Fibroblast of pulmonary artery (primary cell): ENCODE measurements at places on chromosomes 5 and 9.
A peak's percentile ranks its signal among the peaks of the same experiment; 100 is the strongest.

- peak; percentile 94 for DNase-seq
Observed at GRCh38 chr9:77588271-77588937, 59.7 kb downstream of the GNA14 start.

- no peak for DNase-seq
Observed at GRCh38 chr9:110123341-110124095, 84.4 kb downstream of the C9orf152 start.

GRCh38 chr5:136901-137300, 44.9 kb downstream of the PLEKHG4B start:
- DNase-seq, result no peak

DNA sequence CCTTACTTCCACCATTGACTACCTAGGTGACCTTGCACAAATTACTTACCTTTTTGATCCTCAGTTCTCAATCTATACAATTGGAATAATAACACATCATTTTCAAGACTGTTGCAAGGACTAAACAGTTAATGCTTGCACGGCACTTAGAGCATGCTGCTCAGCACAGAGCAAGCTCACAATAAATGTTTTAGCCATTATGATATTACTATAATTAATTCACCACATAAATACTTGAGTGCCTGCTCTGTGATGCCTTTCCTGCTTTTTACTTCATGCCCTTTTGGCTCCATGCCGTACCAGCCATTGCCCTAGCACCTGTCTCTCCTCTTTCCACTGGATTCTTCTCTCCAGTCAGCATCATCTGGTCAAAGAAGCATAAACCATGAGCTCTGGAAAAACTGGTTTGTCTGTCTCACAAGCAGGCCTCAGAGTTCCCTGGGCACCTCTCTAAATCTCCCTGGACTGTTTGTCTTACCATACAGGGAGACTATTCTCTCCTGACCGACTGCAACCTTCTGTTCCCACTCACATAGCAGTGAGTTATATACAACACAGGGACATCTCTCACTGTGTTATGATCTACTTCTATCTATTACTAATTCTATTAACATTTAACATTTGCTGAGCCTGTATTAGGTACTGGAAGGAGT, 260.4 kb upstream of the ADRA1B start:
- no peak for DNase-seq

GRCh38 chr9:126062158-126062886, 264.3 kb upstream of the MVB12B start:
- DNase-seq, result no peak

- peak; percentile 31 for DNase-seq
Observed at GRCh38 chr5:143791848-143792731, 19.9 kb upstream of the HMHB1 start.

DNA sequence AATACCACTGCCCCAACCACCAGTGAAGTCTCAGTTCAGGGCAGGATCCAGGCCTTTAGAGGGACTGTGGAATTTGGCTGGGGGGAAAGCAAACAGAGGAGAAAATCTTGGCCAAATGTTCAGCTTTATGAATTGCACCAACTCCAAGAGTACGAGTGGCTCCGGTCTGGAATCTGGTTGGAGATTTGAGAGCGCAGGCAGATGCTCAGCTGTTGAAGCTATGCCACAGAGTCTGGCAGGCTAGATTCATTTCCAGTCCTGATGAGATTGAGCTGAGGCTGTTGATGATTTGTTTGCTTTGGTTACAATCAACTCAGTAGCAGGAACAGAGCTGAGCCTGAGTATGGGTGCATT, 9.1 kb upstream of the HSPB3 start:
- DNase-seq, result no peak

DNA sequence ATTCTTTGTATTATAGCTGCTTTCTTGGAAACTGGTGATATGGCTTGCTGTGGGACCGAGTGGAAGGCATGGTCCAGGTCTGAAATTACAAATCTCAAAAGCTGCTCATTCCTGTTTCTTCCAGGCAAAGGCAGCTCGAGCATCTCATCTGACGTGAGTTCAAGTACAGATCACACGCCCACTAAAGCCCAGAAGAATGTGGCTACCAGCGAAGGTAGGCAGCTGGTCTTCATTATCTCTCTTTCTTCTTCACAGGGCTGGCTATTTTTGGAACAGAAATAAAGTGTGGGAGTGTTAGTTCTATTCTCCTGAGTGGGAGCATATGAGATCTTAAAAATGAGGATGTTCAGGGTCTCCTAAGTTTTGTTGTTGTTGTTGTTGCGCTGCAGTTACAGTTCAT, 115.9 kb downstream of the FBXL7 start:
- no peak for DNase-seq

- no peak for DNase-seq
Observed at GRCh38 chr5:170254056-170254455, 21.3 kb downstream of the C5orf58 start.

- peak; percentile 39 for DNase-seq
Observed at GRCh38 chr5:171961117-171961516, 45.3 kb downstream of the FBXW11 start.

DNA sequence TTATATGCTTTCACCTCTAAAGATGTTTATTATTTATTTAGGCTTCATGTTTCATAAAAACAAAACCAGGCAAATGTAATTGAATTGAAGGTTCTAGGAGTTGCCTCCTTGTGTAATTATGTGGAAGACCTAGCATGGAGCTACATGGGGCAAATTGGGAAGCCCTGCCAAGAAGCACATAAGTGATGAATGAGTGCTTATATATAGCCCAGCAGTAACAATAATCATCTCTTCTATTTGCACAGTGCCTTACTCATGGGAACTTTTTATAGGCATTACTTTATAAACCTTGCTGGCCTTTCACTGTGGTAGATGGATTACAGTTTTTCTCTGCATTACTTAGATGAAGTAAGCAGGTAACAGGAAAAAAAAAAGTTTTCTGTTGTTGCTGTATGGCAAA, 40.0 kb upstream of the GRAMD2B start:
- DNase-seq, result no peak

DNA sequence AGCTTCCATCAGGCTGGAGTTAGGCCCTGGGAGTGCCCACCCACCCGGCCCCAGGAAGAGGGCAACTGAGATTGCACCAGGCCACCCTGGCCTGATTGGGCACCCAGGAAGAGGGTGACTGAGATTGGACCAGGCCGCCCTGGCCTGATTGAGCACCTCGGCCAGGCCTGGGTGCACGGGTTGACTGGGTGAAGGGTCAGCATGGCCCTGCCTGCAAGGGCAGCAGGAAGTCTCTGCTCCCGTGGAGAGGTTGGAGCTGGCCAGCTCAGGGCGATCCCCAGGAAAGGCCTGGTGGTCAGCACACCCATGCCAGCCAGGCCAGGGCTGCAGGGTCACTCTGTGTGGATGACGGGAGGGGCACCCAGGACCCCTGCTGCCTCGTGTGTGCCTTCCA, 11.8 kb downstream of the ADAMTSL2 start:
- DNase-seq, result no peak

DNA sequence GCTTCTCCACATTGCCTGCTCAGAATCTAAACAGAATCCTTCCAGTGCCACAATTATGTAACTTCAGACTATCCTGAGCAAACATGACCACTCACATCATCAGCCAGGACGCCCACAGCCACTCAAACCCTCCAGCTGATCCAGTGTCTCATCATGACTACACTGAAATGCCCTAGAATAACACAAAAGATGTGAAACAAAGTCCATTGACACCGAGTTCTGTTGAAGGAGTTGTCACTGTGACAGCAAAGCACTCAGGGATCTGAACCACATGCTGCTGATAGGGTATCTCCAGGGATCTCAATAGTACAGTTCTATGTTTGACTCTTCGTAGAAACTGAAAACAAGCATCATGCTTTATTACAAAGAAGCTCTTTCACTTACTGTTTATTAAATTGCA, 150.2 kb downstream of the GABBR2 start:
- DNase-seq, result no peak

- DNase-seq, result no peak
Observed at GRCh38 chr9:22337261-22337660, 109.4 kb upstream of the DMRTA1 start.

- DNase-seq, result peak; percentile 87
Observed at GRCh38 chr5:15009420-15009819, 137.8 kb upstream of the ANKH start.

DNA sequence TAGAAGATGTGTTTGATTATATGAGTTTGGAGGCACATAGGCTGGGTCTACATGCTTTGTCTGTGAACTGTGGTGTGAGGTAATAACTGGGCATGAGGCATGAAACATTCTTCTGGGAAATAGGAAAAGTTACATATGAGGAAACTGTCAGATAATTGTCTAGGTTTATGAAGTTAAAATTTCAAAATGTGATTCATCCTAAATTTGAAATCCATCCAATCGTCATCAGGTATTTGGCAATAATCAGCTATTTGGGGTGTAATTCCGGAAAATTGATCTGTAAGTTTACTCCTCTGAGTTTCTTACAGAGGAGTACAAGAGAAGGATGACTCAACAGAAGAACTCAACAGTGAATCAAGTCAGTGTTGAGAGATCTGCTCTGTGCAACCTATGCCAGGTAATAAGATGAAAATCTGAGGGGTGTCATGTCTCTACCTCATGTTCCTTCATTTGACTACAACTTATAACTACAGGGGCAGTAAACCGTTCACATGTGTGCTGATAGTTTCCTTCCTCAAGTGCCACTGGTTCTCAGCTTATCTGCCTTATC, 1171.6 kb upstream of the CDH18 start:
- peak; percentile 36 for DNase-seq

GRCh38 chr9:107422189-107423185, 67.1 kb downstream of the KLF4 start:
- DNase-seq, result peak; percentile 75
